AG04449 (cell line): ENCODE measurements at places on chromosomes 2 and 18.

GRCh38 chr2:239102266-239102665, 254.4 kb downstream of the TWIST2 start:
- no peak for DNase-seq

DNA sequence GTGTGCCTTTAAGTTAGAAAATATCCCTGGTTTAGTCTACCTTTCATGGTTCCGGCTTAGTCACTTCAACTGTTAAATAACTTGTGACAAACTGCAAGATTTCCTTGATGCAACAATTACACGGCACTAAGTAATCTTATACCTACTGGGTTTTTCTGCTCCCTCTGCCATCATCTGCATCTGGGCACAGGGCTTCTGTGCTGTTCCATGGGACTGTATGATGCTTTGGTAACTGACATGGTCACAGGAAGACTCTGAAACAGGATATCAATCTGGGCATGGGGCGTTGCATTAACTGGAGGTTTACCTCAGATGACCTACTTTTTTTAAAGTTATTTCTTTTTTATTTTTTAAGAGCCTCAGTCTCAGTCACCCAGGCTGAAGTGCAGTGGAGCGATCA, 365.4 kb downstream of the SS18 start:
- DNase-seq: no peak

DNA sequence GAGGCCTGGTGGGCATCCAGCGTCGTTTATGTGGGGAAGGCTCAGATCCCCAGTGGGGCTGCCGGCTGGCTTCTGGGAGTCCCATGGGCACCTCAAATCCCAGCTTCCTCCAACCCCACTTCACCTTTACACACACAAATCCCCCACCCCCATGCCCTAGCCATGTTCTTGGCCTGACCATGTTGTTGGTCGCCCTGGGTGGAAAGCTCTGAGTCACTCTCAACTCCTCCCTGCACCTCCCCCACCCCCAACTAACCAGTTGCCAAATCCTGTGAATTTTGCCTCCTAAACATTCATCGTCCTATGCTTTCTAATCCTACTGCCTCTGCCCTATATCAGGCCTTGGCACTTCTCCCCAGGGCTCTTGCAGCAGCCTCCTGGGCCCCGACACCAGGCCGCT, 6.4 kb downstream of the TNS1 start:
- no peak for DNase-seq

DNA sequence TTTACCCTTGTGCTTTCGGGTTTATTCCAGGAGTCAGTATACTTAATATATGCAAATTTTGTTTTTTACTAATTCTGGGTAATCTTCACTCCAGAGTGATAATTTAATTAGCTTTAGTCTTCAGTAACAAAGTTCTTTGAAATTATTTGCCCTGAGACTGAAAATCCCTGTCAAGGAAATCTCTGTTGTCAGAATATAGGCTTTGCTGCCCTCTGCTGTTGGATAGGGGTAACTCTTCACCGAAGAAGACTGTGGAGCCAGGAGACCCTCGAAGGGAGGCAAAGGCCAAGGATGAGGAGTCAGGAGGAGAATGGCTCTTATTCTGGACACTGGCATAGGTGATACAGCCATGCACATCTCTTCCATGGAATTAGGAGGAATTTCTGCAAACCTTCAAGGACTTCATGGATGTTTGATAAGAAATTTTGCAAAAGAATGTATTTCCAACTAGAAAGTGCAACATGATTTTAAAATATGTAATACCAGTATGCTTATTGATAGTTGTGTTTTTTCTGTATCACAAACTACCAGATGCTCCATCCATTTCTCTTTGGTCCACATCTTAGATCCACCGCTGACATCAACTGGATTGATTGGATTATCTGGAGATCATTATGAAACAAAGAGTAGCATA, 182.3 kb downstream of the RDH14 start:
- DNase-seq: no peak

DNA sequence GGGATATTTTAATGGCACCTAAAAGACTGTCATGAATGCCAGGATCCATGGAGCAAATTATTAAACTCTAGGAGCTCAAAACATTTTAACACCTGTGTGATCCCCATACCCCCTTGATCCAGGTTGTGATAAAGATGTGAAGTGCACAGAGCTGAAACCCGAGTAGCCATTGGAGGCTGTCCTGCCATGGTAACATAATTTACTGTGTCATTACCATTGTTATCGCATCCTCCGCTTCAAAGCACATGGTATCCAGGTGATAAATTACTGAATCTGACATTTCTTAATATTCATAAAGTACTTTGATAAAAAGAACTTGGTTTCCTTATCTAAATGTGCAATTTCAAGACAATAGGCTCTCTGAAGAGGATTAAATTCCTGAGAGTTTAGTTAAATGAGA, 109.3 kb downstream of the CHST9 start:
- no peak for DNase-seq

GRCh38 chr2:207041279-207041678, 102.0 kb downstream of the CPO start:
- no peak for DNase-seq

DNA sequence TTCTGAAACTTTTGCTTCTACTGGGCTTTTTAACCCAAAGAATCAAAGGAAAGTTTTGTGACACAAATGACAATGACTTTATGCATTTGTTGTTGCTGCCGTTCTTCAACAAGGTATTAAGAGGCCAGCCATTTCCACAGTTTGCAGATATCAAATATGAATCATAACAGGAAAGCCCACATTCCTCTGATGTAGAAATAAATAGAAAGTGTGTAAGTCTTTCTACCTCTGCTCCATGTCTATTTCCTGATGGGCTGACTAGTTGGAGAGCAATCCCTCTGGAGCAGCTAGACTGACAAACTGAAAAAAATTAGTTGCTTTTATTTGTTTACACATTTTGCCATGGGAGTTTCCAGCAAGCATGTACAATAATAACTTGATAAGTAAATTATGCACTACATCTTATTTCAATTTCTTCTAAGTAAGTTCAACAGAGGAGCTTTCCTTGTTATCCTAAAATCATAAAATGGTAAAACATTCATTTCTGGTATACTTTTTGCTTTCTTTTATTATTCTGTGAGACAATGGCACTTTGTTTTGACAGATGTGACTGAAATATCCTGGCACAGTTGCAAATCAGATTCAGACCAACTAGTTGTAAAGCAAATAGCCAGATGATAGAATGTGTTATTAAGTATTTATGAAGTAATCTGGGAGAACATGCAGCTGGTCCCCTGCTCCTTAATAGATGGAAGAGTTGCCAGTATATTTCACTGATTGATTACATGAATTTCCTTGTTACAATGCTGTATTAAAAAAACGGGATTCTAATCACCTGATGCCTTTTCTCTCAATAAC, 266.7 kb downstream of the METTL4 start:
- no peak for DNase-seq

DNA sequence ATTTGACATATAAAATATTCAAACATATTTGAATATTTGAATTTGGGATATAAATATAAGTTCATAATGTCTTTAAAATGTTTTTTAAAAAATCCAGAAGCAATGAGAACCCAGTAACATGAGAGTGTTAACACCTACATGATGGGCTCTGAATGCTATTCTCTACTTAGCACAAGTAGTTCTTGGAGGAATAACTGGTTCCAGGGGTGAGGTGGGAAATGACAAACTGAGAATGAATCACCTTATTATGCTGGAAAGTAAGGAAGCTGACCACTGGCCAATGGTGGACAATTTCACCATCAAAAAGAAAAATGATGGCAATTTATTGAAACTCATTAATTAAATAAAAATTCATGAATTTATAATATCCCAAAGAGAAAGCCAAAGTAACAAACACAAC, 79.6 kb upstream of the NABP1 start:
- no peak for DNase-seq

DNA sequence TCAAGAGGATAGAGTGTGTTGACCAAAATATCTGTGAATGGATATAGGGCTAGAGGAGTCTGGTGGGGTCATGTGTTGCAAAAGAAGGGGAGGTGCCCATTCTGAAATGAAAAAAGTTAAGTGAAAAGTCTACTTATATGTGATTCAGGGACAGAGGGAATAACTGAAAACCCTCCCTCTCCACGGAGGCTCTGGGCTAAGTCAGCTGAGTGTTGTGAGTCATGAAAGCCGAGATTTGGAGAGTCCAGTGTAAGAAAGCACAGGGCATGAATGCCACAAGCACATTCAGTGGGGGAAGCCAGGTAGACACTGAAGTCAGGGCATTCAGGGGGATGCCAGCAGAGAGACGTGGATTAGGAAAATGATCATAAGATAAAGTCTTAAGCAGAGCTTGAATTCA, 871.9 kb downstream of the TSN start:
- DNase-seq: no peak

- DNase-seq: peak; percentile 37
Measured at GRCh38 chr2:68435615-68436014, 31.5 kb downstream of the FBXO48 start.

GRCh38 chr2:27249159-27249890, 13.5 kb downstream of the SLC30A3 start:
- no peak for DNase-seq

DNA sequence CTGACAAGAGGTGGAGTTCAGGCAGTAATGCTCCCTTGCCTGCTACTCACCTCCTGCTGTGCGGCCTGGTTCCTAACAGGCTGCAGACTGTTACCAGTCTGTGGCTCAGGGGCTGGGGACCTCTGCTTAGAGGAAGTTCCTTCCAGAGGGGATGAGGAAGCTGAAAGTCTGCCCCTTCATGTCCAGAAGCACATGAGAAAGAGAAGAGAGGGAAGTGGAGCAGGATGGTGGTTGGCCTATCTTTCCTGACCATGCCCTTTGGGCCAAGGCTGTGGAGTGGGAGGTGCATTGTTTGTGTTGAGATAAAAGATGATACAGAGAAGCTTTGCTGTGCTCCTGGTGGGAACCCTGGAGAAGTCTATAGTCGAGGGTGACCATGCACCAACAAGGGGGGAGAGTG, 112.5 kb downstream of the LPIN1 start:
- no peak for DNase-seq

- peak; percentile 77 for DNase-seq
Measured at GRCh38 chr2:38146275-38146906, 70.4 kb upstream of the CYP1B1 start.

- no peak for DNase-seq
Measured at GRCh38 chr2:58913082-58913726, 672.1 kb upstream of the FANCL start.

DNA sequence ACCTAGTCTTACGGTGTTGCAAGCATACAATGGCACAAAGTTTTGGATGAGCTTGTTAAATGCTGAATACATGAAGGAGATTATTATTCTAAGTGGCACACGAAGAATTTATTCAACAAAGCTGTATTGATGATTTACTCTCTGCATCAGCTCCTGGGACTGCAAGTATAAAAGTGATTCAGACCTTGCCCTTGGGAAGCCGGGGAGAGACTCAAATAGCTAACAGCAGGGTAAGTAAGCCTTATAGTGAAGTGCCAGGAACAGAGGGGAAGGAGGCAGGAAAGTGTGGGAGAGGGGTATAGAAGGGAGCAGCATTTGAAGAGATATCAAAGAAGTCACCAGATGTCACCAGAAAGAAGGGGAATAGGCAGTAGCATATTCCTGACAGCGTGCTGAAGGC, 115.4 kb downstream of the MCFD2 start:
- DNase-seq: no peak

GRCh38 chr2:82790206-82791021, 1668.7 kb downstream of the SUCLG1 start:
- peak; percentile 12 for DNase-seq

DNA sequence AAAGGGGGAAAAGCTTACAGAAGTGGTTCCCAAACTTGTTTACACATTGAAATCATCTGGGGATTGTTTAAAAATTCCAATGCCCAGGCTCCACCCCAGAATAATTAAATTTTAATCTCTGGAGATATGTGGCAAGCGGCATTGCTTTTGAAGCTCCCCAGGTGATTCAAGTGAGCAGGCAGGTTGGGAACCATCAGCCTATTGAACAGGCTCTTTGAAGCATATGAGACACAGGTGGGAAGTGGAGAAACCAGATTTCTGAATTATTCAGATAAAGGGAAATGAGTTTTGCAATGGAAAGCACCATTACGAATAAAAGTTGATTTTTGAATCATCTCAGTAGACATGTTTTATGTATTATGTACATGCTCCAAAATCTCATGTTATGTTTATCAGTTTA, 57.6 kb upstream of the NOSTRIN start:
- DNase-seq: no peak

DNA sequence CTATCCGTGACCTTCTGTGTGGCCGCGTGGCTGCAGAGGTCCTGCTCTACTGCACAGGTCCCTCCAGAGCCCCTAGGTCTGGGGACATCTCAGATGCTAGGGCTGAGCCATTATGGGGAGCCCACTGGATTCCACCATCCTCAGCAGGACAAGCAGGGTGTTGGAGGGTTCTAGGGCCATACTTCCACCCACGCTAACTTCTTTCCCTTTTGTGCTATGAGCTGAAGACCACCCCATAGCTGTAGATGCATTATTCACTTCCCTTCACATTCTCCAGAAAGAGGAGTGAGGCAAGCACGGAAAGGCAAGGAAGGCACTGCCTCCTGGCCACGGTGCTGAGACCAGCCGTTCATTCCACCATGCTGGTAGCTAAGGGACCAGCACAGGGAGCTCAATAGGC, 149.5 kb upstream of the MYCN start:
- no peak for DNase-seq

GRCh38 chr2:216519154-216519762, 20.6 kb downstream of the RPL37A start:
- no peak for DNase-seq

GRCh38 chr2:201784563-201784962, 3.8 kb upstream of the ALS2 start:
- no peak for DNase-seq

DNA sequence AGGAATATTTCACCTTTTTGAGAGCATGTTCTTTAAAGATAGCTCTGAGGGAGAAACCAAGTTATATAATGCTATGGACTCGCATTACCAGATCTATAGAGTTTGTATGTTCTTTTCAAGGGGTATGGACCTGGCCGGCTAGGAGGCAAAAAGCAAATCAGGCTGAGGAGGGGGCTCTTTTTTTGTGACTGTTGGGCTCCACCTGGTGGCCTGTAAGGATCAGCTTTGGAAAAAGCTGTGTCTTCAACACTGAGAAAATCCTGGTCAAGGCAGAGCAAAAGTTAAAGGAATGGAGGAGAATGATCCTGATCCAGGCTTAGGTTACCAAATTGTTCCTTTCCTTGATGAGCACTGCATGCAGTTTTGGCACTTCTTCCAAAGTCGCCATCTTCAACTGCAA, 180.5 kb downstream of the DIS3L2 start:
- DNase-seq: no peak

GRCh38 chr2:12017499-12018157, 271.2 kb downstream of the LPIN1 start:
- DNase-seq: no peak

DNA sequence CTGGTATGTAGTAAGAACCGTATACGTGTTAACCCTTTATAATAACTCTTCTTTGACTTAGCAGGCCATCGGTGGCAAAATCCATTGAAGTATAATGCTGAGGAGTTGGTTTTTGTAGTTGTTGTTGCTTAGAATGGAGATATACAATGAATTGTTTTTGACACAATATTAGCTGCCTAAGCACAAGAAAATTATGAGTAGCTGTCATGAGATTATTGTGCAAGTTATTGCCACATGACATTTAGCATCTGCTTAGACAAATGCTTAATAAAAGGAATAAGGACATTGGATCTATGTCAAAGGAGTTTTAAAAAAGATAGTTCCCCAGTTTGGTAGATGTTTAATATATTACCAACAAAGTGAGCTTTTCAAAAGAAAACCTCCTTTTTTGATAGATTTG, 59.9 kb downstream of the ABCB11 start:
- DNase-seq: no peak

GRCh38 chr2:64908406-64908805, 80.8 kb upstream of the SLC1A4 start:
- DNase-seq: no peak
